ENCODE measurements at places on chromosomes 2 and 18. TPM values are rescaled to one million over a fixed set of nuclear protein-coding genes. Genes with fewer than 3 reads are reported as not detected.

GRCh38 chr2:67625178-67625577, 228.0 kb downstream of the ETAA1 start:
- no peaks in the 10 kb centered on the region for H3K36me3 ChIP-seq
- no peak for DNase-seq
- H3K27ac ChIP-seq: peak overlapping the region; percentile 11
- no peak overlapping the region for H3K4me3 ChIP-seq

GRCh38 chr18:44859751-44860439, 179.2 kb downstream of the SETBP1 start:
- peak overlapping the region; percentile 14 for H3K27ac ChIP-seq
- no peak overlapping the region for H3K4me3 ChIP-seq
- no peak for DNase-seq
- H3K27me3 ChIP-seq: no peaks in the 10 kb centered on the region

DNA sequence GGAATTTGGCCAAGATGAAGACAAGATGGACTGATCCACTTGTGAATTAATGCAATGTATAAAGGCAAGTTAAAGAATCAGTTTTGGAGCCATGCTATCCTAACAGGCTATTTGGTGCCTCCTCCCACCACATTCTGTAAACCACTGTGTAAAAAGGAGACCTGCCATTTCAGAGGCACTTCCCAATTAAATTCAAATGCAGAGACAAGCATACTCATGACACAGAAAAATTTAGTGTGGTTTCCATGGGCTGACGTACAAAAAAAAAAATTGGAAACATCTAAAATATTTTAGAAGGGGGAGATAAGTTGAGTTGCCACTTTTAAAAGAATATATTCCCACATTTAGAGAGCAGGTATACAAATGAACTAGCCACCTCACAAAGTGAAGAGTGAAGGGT, 112.1 kb downstream of the TCF4 start:
- no peak for DNase-seq
- peaks cover 26% of the 10 kb centered on the region for H3K4me1 ChIP-seq
- H3K27me3 ChIP-seq: no peaks in the 10 kb centered on the region
- no peak overlapping the region for H3K4me3 ChIP-seq
- peak overlapping the region; percentile 84 for H3K27ac ChIP-seq

- no peaks in the 10 kb centered on the region for H3K27me3 ChIP-seq
- H3K4me3 ChIP-seq: no peak overlapping the region
- DNase-seq: no peak
- no peaks in the 10 kb centered on the region for H3K36me3 ChIP-seq
- no peaks in the 10 kb centered on the region for H3K4me1 ChIP-seq
- no peak overlapping the region for H3K27ac ChIP-seq
Measured at GRCh38 chr2:201196003-201196402, 13.1 kb downstream of the CASP10 start.

DNA sequence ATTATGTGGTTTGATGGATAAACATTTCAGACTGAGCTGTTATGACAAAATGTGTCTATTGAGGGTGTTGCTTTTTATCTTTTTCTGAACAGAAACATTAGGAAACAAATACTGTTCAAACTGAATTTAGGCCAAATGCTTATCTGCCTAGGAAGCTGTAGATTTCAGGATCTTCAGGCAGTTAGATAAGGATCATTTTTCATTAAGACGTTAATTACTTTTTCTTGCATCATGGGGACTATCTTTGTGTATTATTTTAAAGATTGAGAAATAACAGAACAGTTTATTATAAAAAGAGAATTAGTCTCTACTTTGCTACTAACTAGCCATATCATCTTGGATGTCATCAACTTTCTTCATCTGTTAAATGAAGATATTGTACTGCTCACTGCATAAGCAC, 107.5 kb downstream of the TTC27 start:
- H3K27ac ChIP-seq: no peak overlapping the region
- H3K27me3 ChIP-seq: no peaks in the 10 kb centered on the region
- H3K4me1 ChIP-seq: no peaks in the 10 kb centered on the region
- H3K36me3 ChIP-seq: peaks cover 6% of the 10 kb centered on the region

DNA sequence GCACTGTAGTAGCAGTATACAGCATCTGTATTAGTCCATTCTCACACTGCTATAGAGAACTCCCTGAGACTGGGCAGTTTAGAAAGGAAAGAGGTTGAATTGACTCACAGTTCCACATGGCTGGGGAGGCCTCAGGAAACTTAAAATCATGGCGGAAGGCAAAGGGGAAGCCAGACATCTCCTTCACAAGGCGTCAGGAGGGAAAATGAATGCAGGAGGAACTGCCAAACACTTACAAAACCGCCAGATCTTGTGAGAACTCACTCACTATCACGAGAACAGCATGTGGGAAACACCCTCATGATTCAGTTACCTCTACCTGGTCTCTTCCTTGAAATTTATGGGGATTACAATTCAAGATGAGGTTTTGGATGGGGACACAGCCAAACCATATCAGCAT, 25.4 kb downstream of the MAP4K4 start:
- H3K27me3 ChIP-seq: no peaks in the 10 kb centered on the region
- no peak overlapping the region for H3K4me3 ChIP-seq
- DNase-seq: no peak
- H3K4me1 ChIP-seq: no peaks in the 10 kb centered on the region
- H3K36me3 ChIP-seq: no peaks in the 10 kb centered on the region

DNA sequence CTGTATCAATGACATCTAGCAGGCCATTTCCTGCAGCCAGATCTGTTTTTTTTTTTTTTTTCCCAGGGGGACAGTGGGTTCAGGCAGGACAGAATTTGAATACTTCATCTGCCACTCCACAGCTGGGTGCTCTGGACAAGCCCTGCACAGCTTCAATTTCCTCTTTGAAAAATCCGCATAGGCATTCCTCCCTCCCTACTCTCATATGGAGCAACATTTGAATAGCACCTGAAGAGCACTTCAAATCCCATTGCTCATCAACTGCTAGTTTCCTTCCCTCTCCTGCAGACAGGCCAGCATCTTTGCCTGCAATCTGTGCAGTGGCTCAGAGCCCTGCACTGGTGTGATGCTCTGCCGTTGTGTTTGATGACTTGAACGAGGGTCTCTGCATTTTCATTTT, 326.3 kb downstream of the TSN start:
- no peaks in the 10 kb centered on the region for H3K36me3 ChIP-seq
- no peak for DNase-seq
- H3K27ac ChIP-seq: no peak overlapping the region
- H3K4me3 ChIP-seq: no peak overlapping the region

- no peak overlapping the region for H3K4me3 ChIP-seq
- peaks cover 12% of the 10 kb centered on the region for H3K4me1 ChIP-seq
- H3K27me3 ChIP-seq: no peaks in the 10 kb centered on the region
- H3K27ac ChIP-seq: no peak overlapping the region
Measured at GRCh38 chr2:136386046-136386445, 268.1 kb upstream of the CXCR4 start.

DNA sequence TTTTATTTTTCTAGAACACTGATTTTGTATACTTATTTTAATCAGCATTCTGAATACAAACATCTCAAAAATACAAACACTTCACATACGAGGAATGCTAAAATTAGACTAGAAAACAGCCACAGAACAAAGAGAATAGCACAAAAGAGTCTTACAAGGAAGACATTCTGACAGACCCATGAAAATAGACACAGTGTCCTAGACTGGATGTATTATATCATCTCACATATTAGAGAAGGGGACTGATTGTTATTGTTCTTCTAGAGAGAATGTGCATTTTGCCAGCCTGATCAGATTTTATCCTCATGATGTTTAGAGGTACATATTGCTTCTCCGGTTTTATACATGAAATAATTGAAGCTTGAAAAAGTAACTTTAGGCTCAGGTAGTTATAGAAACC, 357.9 kb downstream of the DPP10 start:
- H3K4me3 ChIP-seq: no peak overlapping the region
- H3K27ac ChIP-seq: no peak overlapping the region
- no peaks in the 10 kb centered on the region for H3K4me1 ChIP-seq
- no peaks in the 10 kb centered on the region for H3K36me3 ChIP-seq
- no peak for DNase-seq

GRCh38 chr2:88582030-88582429, 45.2 kb downstream of the EIF2AK3 start:
- no peak overlapping the region for H3K4me3 ChIP-seq
- no peaks in the 10 kb centered on the region for H3K27me3 ChIP-seq

GRCh38 chr2:31446848-31447247, 32.3 kb upstream of the XDH start:
- H3K27ac ChIP-seq: no peak overlapping the region
- H3K4me3 ChIP-seq: no peak overlapping the region
- DNase-seq: no peak
- no peaks in the 10 kb centered on the region for H3K4me1 ChIP-seq
- H3K36me3 ChIP-seq: no peaks in the 10 kb centered on the region

GRCh38 chr2:75311993-75312392, 112.7 kb upstream of the TACR1 start:
- no peak overlapping the region for H3K4me3 ChIP-seq
- DNase-seq: no peak
- no peaks in the 10 kb centered on the region for H3K27me3 ChIP-seq
- no peak overlapping the region for H3K27ac ChIP-seq
- H3K4me1 ChIP-seq: no peaks in the 10 kb centered on the region

- H3K27ac ChIP-seq: no peak overlapping the region
- H3K36me3 ChIP-seq: no peaks in the 10 kb centered on the region
- no peaks in the 10 kb centered on the region for H3K4me1 ChIP-seq
- H3K4me3 ChIP-seq: no peak overlapping the region
Measured at GRCh38 chr2:134459706-134460406, 206.0 kb downstream of the MGAT5 start.

DNA sequence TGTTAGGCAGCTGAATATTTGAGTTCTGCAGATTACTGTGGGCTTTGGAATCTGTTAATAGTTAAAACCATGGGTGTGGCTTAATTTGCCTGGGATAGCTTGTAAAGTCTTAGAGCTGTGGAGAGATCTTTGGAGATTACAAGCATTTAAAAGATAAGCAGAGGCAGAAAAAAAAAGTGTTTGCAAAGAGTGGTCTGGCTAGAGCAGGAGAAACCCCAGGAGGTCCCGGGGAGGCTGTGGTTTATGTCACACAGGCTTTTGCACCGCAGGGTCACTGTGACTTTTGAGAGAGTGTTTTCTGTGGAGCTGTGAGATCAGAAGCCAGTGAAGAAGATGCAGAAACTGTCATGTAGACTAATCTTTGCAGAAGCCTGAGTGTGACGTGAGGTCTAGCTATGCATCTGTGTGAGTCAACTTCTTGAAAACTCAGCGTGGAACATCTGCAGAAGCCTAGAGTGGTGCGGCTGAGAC, 49.0 kb downstream of the SETBP1 start:
- H3K36me3 ChIP-seq: no peaks in the 10 kb centered on the region
- H3K4me3 ChIP-seq: no peak overlapping the region
- H3K27ac ChIP-seq: peak overlapping the region; percentile 82
- H3K27me3 ChIP-seq: no peaks in the 10 kb centered on the region
- peaks cover 95% of the 10 kb centered on the region for H3K4me1 ChIP-seq
- DNase-seq: no peak

DNA sequence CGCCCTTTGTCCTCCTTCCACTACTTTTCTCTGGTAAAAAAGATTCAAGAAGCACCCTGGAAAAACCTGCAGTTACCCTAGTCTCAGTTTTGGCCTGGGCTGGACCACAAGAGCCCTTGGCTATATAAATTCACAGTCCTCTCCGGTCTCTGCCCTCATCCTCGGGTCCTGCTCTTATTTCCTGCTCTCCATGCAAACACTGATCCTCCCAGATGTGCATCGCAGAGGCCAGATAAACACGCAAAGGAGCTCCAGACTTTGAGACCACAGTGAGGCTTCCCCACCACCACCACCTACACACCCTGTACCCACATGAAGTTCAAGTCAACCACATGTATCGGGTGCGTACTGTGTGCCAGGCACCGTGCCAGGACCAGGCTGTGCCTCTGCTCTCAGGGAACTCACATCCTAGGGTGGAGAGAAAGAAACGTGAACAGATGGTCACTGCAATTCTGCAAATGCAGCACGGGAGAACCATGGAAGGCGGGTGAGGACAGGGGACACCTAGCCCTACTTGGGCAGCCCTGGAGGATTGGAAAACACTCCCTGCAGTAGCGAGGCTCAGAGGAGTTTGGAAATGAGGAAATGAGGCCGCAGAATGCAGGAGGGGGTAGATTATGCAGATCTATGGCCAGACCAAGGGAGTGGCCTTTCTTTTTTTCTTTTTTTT, 7.4 kb downstream of the CTDSP1 start:
- H3K4me1 ChIP-seq: peaks cover 27% of the 10 kb centered on the region
- peak overlapping the region; percentile 90 for H3K27ac ChIP-seq
- peak; percentile 90 for DNase-seq
- H3K27me3 ChIP-seq: no peaks in the 10 kb centered on the region
- peak overlapping the region; percentile 51 for H3K4me3 ChIP-seq
- H3K36me3 ChIP-seq: peaks cover 11% of the 10 kb centered on the region

GRP gene
- total RNA-seq: 2.9 TPM

IL37 gene
- total RNA-seq: not detected

MEP1B gene
- total RNA-seq: not detected

ZNF521 gene
- 18.5 TPM for total RNA-seq

RFX8 gene
- not detected for total RNA-seq

CTAGE1 gene
- not detected for total RNA-seq

WDPCP gene
- total RNA-seq: 35.5 TPM

SLC5A7 gene
- 2.9 TPM for total RNA-seq

VAPA gene
- 318 TPM for total RNA-seq

ACVR1C gene
- total RNA-seq: 0.14 TPM

POMC gene
- total RNA-seq: 34.2 TPM
